ENCODE measurements at places on chromosomes 16 and 17.

- DNase-seq, result no peak
Observed at GRCh38 chr16:89363621-89364393, 126.6 kb downstream of the ANKRD11 start.

DNA sequence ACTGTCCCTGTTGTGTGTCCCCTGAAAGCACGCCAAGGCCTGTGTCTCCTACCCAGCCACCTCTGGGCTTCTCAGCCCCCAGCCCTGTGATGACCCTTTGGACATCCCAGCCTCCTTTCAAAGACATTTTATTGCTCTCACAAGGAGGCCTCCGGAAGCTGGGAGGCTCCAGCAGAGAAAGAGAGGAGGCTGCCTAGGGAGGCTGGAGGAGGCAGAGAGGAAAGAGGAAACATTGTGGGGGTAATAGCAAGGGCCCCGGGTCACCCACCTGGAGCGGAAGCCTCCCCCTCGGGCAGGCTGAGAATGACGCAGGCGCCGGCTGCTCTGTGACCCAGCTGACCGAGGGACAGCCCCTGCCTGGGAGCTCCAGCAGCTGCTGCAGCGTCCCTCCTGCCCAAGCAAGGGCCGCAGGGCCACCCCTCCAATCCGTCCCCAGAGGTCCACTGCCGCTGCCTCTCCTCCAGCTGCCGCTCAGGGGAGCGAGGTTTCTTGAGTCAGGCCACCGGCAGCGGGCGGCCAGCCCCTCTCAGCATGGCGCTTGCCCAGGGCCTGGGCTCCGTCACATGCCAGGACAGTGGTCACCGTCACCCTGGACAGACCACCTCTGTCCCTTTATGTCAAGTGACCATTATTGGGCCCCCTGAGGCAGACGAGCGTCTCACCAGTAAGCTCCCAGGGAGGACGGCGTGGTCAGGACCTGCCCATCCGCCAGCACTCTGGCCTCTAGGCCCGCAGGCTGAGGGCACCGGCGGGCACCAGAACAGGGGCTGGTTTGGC is 29.3 kb downstream of the ACTG1 start:
- no peak for DNase-seq

DNA sequence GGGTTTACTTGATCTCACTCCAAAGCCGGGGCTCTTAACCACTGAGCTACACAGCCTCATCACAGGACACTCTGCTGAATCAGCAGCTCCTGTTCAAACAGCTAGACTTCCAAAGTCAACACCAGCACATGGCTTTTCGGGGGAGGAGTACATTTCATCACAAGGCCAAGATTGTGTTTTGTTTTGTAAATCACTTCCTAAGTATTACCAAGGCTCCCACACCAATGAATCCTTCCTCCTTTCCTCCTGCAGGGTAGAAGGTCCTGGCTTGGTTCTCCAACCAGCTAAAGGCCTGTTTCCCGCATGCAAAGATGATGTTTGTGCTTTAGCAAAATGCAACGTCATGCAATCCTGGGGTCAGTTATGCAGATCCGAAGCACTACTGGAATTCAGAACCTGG is 152.5 kb downstream of the XYLT1 start:
- DNase-seq, result no peak

DNA sequence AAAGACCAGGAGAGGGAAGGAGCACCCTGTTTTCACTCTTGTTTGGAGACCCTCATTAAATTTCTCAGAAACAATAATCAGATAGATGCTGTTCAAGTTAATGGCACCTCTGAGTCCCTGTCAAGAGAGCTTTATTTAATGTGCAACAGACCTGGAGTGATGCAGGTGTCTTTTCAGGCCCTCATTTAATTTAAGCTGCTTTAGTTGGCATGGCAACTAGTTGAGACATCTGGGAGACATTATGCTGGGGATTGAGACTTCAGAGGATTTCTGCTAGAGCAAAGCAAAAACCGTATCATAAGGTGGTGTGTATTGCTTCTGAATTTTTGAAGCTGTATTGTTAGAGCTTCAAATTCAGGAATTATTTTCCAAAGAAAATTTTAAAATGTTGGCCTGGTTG is 108.5 kb downstream of the NLK start:
- DNase-seq, result no peak

DNA sequence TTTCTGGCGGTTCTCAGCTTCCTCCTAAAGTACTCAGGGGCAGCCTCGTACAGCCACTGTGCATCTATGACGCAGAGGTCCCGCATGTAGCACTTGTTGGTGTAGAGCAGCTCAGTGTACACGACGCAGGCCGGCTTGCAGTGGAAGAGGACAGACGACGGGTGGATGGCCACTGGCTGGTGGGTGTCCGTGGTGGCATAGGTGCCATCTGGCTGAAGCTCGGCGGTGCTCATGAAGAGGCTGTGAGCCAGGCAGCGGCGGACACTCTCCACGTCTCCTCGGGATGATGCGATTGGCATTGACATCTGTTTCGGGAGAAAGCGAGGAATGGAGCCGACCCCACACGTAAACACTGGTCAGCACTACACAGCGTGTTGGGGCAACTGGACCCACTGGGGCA is 5.3 kb upstream of the C1QBP start:
- DNase-seq, result no peak

DNA sequence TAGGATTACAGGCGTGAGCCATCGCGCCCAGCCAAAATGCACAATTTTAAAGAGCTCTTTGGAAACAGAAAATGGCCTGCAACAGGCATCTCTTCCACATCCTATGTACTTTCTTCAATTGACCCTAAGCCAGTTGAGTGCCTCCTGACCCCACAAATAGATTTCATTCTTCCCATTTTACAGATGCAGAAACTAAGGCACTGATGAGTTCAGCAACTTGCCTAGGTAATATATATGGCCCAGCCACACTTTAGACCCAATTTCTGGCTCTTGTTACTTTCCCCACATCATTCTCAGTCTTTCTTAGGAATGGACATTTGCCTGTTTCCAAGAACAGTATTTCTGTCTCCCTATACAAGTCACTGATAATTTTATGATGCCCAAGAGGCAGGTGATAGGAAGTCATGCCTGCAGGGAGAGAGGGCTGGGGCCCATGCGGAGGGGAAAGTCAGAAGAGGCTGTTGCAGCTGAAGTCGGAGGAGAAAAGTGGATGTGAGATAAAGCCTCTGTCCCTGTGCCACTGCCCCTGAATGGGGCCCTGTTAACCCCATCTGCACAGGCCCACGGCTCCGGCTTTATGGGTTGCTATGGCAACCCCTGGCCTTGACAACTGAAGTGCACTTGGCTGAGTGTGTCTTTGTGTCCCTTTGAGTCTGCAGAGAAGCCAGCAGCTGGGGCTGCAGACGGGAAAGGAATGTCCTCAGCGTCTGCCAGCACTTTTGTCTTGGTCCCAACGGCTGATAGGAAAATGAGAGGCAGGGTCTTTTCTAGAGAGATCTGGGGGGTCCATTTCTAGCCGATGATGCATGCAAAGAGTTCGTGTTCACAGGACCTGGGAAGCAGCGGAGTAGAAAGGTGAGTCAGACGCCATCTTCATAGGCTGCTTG is 45.9 kb downstream of the ABAT start:
- DNase-seq, result no peak

GRCh38 chr17:39360537-39360936 is 40.9 kb downstream of the FBXL20 start:
- DNase-seq, result no peak

- no peak for DNase-seq
Observed at GRCh38 chr16:67979955-67980678, at the start of gene DPEP3. Gene DPEP3 (minus strand): TSS chr16:67980499. CDS start chr16:67980380, 119 bp downstream.

- DNase-seq, result peak; percentile 2
Observed at GRCh38 chr17:49434821-49435670, 20.4 kb upstream of the PHB1 start.

- no peak for DNase-seq
Observed at GRCh38 chr17:81331527-81332043, 36.5 kb upstream of the SLC38A10 start.

GRCh38 chr17:34163123-34163522 is 92.0 kb upstream of the CCL2 start:
- DNase-seq, result no peak

GRCh38 chr16:57475711-57476339 is 10.5 kb downstream of the DOK4 start:
- no peak for DNase-seq

DNA sequence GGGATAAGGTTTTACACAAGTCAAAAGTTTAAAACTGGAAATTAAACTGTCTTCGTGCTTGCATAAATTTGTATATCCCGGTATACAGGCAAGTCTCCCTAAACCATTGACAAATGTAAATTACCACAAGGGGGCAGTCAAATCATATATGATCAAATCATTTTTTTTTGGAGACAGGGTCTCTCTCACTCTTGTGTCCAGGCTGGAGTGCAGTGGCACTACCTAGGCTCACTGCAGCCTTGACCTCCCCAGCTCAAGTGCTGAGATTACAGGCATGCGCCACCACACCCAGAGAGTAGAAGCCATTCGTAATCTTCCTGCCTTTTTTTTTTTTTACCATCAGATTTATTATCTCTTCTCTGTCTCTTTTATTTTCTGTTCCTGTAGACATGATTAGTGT is 18.5 kb downstream of the TOP2A start:
- peak; percentile 59 for DNase-seq

DNA sequence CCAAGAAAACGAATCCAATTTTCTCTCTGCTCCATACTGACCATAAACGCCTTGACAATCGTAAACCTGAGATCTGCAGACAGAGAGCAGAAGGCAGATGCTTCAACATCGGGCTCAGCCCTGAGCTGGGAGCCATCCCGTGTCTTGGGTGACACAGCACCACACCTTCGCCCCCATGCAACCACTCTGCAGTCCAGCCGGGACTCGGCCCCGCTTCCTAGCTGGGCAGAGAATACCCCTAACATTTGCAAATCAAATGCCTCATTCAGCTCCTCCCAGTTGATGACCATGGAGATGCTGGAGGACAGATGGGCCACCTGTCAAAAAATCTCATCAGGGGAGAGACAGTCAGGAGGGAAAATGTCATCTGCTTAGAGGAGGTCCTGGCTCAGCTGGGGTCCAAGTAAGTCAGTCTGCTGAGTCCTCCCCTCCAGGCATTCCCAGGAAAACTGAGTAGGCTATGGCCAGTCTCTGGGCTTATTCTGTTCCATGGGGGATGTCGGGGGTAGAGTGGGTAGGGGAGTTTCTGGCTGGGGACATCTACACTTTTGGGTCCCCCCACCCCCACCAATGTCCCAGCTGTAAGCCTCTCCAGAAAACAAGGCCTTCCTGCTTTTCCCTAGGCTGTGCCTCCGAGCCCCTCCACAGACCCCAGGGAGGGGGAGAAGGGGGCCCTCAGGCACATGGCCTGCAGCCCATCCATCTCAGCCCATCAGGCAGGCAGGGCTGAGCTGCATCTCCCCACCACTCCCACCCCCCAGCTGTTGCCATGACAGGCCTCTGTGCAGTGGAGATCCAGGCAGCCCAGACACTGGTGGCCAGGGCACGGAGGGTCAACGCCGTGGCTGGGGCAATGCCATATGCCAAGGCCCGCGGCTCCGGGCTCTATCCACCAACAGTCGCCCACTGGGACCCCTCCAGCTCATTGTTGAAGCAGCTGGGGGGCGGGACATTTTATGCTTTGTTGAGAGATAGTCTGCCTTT is 158.6 kb downstream of the AXIN2 start:
- DNase-seq, result no peak

GRCh38 chr16:87202346-87202745 is 114.8 kb downstream of the C16orf95 start:
- no peak for DNase-seq

DNA sequence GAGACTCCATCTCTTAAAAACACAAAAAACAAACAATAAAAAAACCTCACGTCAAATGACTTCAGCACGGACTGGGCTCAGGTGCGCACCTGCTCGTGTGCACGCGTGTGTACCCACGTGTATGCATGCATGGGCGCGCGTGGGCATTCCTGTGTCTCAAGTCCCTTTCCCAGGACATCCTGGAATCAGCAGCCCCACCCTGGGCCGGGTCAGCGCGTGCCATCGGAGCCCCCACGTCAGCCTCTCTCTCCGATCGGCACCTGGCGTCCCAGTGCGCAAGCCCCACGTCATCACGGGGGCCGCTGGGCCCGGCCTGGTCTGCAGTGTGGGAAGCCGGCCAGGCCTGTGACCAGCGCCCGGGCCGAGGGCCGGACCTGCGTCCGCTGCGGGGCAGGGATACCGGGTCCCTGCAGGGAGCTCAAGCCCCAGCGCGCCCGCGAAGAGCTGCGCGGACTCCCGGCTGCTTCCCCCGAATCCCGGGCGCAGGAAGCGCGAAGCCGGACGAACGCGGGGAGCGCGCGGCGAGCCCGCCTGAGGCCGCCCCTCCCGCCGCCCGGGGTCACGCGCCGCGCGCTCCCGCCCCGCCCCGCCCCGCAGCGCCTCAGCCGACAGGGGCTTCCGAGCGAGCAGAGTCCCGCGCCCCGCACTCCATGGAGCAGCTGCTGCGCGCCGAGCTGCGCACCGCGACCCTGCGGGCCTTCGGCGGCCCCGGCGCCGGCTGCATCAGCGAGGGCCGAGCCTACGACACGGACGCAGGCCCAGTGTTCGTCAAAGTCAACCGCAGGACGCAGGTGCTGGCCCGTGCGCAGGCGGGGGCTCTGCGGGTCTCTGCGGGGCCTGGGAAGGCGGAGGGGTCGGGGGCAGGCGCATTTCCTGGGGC is at the start of gene FN3K:
Gene FN3K (plus strand): TSS at position 629 of the 880 bp plus-strand sequence. CDS start 22 bp downstream, at position 651.
- DNase-seq, result no peak

GRCh38 chr17:51000835-51001638 is 119.6 kb downstream of the SPAG9 start:
- DNase-seq, result peak; percentile 32

DNA sequence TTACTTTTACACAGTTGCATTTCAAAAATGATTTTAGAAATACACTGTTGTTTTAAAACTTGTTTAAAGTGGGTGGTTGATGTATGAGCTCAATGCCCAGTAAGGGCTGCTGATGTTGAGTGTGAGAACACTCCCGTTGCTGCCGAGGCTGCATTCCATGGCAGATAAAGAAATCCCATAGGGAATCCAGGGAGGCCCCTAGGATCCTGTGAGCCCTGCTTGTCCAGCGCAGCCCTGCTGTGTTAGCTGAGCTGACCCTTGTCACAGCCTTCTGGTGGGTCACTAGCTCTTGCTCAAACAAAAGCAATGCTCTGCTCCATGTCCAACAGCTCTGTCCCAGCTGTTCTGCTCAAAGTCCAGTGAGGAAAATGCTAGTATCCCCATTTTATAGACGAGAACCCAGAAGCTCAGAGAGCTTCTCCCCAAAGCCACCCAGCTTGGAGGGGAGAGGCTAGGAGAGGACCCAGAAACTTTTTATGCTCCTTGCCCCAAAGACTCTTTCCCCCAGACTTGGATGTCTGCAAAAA is 18.6 kb upstream of the COL1A1 start:
- no peak for DNase-seq

DNA sequence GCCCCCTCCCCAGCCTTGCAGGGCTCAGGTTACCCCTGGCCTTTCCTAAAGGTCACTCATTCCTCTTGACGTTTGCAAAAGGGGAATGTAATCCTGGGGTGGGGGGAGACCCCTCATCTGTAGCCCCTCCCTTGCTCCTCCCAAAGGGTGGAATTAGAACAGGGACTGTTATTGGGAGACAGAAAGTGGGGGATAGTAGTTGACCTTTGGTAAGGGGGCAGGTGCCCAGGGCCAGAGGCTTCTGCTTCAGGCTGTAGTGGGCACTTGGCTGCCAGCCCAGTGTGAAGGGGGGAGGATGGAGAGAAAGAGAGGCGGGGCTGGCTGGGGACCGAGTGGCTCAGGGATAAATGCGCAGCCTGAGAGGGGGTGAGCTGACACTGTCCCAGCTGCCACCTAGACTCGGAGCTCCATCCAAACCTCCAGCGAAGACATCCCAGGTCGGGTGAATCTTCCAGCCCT is at the start of gene ENO3:
Gene ENO3 (plus strand): TSS at position 374 of the 459 bp plus-strand sequence. CDS start 711 bp downstream, outside the sequence.
- DNase-seq, result no peak

GRCh38 chr17:6599364-6599763 is 41.1 kb downstream of the KIAA0753 start:
- no peak for DNase-seq

GRCh38 chr17:42389135-42389417 is 834 bp upstream of the STAT3 start:
- no peak for DNase-seq

GRCh38 chr17:80743181-80743771 is 198.6 kb downstream of the RPTOR start:
- no peak for DNase-seq

All from amniotic stem cell (primary cell).